Umbilical cord (tissue), 2 donors: ENCODE measurements at places on chromosomes 1 and 21. TPM values are rescaled to one million over a fixed set of nuclear protein-coding genes. Genes with fewer than 3 reads are reported as not detected.

DNA sequence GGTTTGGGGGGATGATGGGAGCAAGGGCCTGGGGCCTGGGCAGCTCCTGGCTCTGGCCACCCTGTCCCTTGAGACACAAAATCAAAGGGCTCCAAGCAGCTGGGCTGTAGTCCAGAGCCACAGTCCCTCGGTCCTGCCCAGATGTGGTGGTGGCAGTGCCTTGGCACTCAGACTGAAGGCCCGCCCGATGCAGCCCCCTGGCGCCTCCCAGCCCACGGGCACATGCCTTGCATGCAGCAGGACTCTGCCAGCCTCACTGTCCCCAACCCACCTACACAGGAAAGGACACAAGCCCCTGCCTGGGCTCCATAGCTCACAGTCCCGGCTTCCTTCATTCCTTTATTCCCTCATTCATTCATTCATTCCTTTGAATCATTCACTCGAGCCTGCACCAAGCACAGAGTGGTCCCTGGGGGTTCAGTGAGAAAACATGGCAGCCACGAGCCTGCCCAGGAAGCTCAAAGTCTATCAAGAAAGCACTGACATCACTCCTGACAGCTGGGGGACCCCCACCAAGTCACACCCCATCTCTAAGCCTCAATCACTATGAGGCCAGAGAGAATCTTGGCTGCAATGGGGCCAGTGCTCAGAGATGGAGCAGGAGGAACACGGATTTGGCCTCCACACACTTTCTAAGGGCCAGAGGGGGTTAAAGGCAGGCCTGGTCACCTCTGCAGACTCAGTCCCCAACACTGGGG is 5.8 kb downstream of the SDC3 start:
- DNase-seq: no peak

GRCh38 chr1:27951396-27951795 is 8.4 kb upstream of the XKR8 start:
- DNase-seq: no peak

The SLC25A34 gene
- 0.48 TPM for total RNA-seq

The ACKR1 gene
- 8.4 TPM for total RNA-seq

DNA sequence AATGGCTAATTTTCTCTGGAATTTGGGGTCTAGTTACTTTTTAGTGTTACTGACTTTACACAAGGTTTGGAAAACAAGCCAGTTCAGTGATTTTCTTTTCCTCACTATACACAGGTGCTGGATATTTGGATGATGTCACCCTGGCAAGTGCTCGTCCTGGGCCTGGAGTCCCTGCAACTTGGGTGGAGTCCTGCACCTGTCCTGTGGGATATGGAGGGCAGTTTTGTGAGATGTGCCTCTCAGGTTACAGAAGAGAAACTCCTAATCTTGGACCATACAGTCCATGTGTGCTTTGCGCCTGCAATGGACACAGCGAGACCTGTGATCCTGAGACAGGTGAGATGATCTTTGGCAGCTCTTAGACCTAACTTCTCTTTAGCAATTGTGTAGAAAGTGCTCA is 64.5 kb upstream of the LAMC2 start:
- DNase-seq: no peak

The TNFAIP8L2 gene
- 2.2 TPM for total RNA-seq

DNA sequence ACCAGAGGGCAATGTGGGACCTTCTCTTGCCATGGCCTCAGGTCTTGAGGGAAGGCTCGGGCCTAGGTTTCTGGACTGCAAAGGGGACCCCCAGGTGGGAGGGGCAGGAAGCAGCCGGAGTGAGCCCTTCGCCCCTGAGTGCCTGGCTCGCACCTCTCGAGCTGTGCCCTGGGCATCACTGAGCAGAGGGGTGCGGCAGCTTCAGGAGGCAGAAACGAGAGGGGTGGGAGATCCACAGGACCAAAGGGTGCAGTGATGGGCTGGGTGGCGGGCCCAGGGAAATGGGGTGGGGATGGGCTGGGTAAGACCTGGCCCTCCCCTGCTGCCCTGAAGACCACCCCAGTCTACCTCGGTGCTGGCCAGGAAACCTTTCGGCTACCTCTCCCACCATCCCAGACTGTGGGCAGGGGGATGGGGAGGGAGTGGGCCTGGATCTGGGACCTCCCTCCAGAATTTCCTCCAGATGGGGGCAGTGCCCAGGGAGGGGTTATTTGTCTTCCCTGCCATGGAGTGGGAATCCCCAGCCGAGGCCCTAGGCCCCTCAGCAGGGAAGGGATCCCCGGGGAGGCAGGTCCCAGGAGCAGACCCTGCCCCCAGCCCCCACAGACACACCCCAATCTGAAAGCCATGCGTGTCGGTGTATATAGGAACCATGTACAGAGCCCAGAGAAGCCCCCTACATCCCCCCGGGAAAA is 21.3 kb downstream of the A3GALT2 start:
- no peak for DNase-seq

The NFIA gene
- total RNA-seq: 23.6 TPM

DNA sequence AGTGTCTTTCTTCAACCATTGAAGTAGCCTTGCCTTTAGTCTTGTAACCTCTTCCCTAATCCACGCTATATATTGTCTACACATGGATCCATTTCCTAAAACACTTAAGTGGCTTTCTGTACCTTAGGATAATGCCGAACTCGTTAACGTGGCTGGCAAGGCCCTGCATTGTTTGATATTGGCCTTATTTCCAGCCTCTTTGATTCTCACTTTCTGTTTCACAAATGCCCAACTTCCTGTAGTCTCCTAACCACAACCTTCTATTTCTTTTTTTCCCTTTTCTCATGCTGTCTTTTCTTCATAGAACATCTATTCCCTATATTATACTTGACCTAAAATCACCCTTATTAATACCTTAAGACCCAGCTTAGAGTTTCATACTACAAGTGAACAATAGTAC is 536.0 kb downstream of the LMO4 start:
- DNase-seq: no peak

The GBP4 gene
- 17.1 TPM for total RNA-seq
